ENCODE measurements at places on chromosomes 6 and 20.

- no peak for DNase-seq
These were observed 378 bp upstream of the LAMA2 start for GRCh38 chr6:128882560-128882959.

GRCh38 chr6:79872303-79872702 is 75.0 kb downstream of the ELOVL4 start:
- no peak for DNase-seq

DNA sequence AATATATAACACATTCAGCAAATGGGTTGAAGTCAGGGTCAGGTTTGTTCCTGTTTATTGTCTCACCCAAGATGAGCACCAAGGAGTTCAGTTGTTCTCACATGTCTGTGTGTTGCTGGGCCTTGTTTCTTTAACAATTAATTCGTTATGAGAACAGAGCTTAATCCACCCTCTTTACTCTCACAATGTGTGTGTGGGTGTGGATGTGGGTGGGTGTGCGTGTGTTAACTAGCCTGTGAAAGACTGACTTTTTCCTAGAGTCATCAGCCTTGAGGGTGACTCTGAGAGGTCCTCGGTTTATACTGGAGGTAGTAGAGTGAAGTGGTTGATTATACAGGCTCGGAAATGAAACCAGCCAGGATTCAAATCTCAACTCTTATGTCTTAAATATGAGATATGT is 672.1 kb downstream of the MAFB start:
- DNase-seq = no peak

DNA sequence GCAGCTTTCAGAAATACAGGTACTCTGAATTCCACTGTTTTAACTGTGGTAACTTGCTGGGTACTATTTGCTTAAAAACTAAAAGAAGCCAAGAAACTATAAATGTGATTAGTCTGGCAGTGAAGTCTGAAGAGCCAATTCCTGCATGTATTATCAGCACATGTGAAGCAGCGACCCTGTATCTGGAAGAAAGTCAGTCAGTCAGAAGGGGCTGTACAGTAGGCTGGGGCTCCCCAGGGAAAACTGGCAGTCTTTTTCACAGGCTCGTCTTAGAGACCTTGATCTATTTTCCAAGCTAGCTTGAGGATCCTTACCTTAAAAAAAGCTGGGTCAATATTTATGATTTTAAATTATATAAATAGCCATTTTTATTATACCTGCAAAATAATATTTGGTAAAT is 104.9 kb downstream of the PDSS2 start:
- no peak for DNase-seq

DNA sequence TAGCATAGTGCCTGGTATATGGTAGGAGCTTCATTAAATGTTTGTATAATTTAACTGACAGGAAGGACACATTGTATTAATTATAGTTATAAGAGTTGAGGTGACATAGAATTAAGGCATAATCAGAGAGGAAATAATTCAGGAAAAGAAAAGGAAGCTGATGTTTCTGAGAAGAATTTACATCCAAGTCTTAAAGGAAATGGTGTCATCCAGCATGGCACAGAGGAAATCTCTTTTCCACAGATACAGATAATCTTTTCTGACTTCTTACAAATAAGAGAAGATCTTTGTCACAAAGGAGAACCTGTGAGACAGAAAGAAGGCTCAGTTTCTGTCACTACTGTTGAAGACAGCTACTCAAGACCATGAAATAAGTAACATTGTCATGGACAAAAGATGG is 222.5 kb downstream of the GJA1 start:
- no peak for DNase-seq

- no peak for DNase-seq
These were observed 145.4 kb downstream of the TTLL2 start for GRCh38 chr6:167470101-167470835.

GRCh38 chr6:16089232-16090062 is 39.4 kb upstream of the MYLIP start:
- no peak for DNase-seq

- DNase-seq = no peak
These were observed 21.4 kb downstream of the HBS1L start for GRCh38 chr6:135033238-135033637.

DNA sequence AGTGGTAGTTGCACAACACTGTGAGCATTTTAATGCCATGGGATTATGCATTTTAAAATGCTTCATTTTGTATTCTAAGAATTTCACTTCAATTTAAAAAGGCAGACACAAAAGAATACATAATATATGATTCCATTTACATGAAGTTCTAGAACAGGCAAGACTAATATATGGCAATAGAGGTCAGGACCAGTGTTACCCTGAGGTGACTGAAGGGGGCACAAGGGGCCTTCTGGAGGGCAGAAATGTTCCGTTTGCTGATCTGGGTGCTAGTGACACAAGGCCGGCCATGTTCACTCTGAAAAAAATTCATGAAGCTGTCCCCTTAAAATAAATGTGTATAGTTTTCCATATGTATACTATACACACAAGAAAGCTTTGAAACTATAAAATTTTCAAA is 28.5 kb downstream of the TASP1 start:
- no peak for DNase-seq

DNA sequence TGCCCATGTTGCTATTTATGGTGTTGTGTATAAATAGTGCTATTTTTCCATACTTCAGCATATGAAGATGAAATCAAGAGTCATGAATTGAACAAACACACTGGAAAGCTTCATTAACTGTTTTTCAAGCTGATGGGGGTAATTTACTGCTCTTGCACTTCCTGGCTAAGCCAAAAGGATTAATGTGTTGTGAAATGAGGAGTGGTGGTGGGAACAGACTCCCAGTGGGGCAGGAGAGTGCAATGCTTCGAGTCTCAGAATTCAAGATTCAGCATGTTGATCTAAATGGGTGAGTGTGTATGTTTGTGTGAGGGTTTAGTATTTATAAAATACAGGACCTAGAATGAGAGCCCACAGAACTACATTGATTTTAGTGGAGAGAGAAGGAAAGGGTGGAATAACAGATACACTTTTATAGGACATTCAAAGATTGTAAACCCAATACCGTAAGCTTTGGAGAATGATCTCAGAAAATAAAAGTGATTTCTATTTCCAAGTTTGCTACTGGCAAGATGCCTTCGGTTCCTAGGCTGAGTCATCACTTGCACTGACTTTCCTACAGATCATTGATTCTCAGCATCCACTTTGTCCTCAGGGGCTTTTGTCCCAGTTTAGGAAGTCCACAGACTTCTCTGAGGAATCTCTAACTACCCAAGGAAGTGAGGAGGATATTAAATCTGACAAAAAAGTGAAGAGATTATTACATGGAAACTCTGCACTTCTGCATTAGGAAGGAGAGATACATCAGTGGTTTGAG is 303.6 kb downstream of the TRDN start:
- DNase-seq = no peak

GRCh38 chr6:7512320-7512719 is 29.2 kb upstream of the DSP start:
- no peak for DNase-seq

GRCh38 chr6:150245148-150245935 is 102.5 kb downstream of the PPP1R14C start:
- no peak for DNase-seq
